ENCODE measurements at places on chromosomes 7 and 10. TPM values are rescaled to one million over a fixed set of nuclear protein-coding genes. Genes with fewer than 3 reads are reported as not detected.

GRCh38 chr10:118002581-118002980 is 44.2 kb downstream of the RAB11FIP2 start:
- DNase-seq = no peak

The MCM10 gene
- total RNA-seq = 3.9 TPM

The PILRB gene
- 69.4 TPM for total RNA-seq

The VWC2 gene
- total RNA-seq = not detected

The ARL5B gene
- total RNA-seq = 9.9 TPM

All from spleen (tissue), 13 donors.